ENCODE measurements at places on chromosomes 6 and 20. TPM values are rescaled to one million over a fixed set of nuclear protein-coding genes. Genes with fewer than 3 reads are reported as not detected.
A peak's percentile ranks its signal among the peaks of the same experiment; 100 is the strongest.

DNA sequence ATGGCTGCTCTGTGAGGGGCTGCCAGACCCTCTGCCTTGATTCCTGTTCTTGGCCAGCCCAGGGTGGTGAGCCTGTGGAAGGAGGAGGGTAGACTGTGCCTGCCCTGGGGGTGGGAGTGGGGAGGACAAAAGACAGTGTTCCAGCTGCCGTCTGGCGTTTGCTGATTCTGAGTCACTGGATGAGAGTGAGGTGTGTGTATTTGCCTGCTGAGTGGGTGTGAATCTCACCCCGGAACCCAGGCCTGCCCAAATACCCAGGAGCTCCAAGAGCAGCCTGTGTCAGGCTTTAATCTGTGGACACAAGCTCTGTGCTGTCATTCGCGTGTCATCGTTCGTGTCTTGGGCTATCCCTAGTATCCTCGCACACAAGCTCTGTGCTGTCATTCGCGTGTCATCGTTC lies 2.6 kb upstream of the LKAAEAR1 start:
- H3K4me1 ChIP-seq = no peaks in the 10 kb centered on the region
- no peak overlapping the region for H3K4me3 ChIP-seq
- peaks cover 5% of the 10 kb centered on the region for H3K27me3 ChIP-seq
- no peak overlapping the region for H3K27ac ChIP-seq

DNA sequence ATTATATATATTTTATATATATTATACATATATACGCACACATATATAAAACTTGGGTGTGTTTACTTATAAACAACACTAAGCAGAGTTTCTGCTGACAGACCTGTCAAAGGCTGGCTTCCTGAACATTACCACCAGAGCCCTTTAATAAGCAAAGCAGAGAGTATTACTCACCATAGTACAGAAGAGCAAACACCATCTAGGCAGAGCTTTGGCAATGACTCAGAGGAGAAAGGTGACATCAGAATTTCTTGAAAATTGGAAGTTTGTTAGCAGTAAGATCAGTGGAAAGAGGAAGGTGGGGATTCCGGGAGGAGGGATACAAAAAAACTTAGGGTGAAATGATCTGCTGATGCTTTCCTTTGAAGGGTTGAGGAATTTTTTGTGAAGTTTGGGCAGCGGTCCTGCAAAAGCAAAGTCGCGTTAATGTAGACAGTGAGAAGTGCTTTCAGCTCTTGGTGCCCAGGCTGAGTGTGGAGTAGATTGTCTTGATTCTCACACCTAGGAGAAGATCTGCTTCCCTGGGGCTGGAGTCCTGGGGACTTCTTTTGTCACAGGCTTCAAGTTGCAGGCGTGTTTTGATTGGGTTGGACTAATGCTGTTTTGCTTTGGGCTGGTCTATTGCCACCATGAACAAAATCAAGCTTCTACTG lies 109.6 kb upstream of the BACH2 start:
- no peak overlapping the region for H3K27ac ChIP-seq
- no peaks in the 10 kb centered on the region for H3K36me3 ChIP-seq
- no peak for DNase-seq
- H3K4me3 ChIP-seq = no peak overlapping the region

Gene ARMH2
- total RNA-seq = not detected

- no peak for DNase-seq
- no peak overlapping the region for H3K27ac ChIP-seq
Measured at GRCh38 chr6:83867527-83868161, 8.2 kb downstream of the CYB5R4 start.

- H3K36me3 ChIP-seq = no peaks in the 10 kb centered on the region
- no peaks in the 10 kb centered on the region for H3K4me1 ChIP-seq
- H3K27ac ChIP-seq = no peak overlapping the region
- peaks cover 2% of the 10 kb centered on the region for H3K27me3 ChIP-seq
Measured at GRCh38 chr6:28758046-28758817, 165.6 kb downstream of the TRIM27 start.

GRCh38 chr6:113291751-113292445 lies 565.2 kb upstream of the MARCKS start:
- no peaks in the 10 kb centered on the region for H3K27me3 ChIP-seq
- H3K27ac ChIP-seq = no peak overlapping the region
- no peak for DNase-seq
- H3K36me3 ChIP-seq = no peaks in the 10 kb centered on the region
- H3K4me1 ChIP-seq = peaks cover 4% of the 10 kb centered on the region

DNA sequence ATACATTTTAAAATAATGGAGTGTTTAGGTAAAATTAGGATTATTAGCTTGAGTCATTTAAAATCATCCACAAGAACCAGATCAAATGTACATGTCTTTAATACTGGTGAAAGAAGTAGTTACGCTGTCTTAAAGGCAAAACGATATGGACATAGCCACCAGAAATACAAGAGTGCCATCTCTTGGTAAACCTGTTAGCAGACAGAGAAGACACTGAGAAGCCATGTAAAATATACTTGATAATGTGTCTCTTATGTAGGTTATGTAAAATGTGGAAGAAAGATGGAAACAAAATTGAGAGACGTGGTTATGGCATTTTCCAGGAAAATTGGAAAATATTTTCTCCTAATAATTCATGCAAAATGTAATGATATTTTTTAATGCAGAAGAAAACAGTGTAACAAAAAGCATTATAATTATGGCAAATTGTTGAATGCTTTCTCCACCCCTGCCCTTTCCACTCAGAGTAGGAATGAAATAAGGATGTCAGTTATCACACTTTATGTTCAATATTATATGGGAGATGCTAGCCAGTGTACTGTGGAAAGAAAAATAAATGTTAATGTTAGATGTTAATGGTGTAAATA lies 12.2 kb upstream of the SLC17A2 start:
- DNase-seq = no peak
- no peak overlapping the region for H3K4me3 ChIP-seq
- H3K4me1 ChIP-seq = no peaks in the 10 kb centered on the region

DNA sequence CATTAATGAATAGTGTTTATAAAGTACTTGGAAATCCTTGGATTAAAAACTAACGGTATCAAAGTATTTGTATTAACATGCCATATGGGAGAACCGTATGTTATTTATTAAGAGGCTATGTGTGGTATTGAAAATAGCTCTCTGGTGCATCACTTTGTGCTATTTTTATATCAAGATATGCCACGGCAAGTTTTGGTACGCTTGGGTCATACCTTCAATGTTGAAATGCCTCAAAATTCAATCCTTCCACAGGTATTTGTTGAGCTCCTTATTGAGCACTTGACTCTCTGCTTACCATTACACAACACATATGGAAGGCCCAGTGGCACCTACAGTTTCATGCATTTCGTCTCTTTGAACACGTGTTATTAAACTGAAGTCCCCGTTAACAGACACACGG lies 647.9 kb downstream of the KIF16B start:
- H3K27me3 ChIP-seq = no peaks in the 10 kb centered on the region
- no peak for DNase-seq
- H3K4me1 ChIP-seq = no peaks in the 10 kb centered on the region
- no peak overlapping the region for H3K4me3 ChIP-seq

DNA sequence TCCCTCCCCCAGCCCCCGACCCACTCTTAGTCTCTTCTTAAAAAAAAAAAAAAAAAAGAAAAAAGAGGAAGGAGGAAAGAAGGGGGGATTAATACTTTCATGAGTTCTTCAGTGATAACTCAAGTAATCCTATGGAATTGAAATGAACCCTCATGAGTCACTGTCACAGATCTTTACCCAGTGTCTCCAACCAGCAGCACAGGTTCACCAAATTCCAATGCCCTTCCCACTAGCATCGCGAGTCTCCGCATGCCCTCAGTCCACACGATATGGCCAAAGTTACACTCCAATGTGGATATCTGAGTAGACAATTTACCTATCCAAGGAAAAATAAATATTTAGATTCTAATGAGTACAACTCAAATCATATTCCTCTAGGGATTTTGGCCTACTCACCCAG lies 74.5 kb downstream of the MDN1 start:
- H3K4me3 ChIP-seq = no peak overlapping the region
- DNase-seq = no peak
- no peak overlapping the region for H3K27ac ChIP-seq
- H3K27me3 ChIP-seq = no peaks in the 10 kb centered on the region

GRCh38 chr20:21430020-21430419 lies 32.7 kb upstream of the NKX2-4 start:
- H3K27ac ChIP-seq = no peak overlapping the region
- H3K4me1 ChIP-seq = no peaks in the 10 kb centered on the region
- no peaks in the 10 kb centered on the region for H3K36me3 ChIP-seq
- H3K27me3 ChIP-seq = no peaks in the 10 kb centered on the region
- H3K4me3 ChIP-seq = no peak overlapping the region

DNA sequence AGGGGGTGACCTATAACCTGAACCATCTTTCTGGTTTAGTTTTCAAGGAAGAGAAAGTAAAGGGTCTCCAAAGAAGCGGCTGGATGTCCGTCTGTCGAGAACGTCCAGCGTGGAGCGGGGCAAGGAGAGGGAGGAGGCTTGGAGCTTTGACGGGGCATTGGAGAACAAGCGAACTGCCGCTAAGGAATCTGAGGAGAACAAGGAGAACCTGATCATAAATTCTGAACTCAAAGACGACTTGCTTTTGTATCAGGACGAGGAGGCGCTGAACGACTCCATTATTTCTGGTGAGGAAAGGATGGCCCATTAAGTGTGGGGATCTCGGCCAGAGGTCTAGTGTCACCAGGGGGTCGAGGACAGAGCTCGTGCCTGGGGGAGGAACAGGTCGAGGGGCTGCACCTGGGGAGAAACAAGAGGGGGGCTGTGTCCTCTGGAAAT lies 159.2 kb downstream of the SYCP2 start:
- no peaks in the 10 kb centered on the region for H3K4me1 ChIP-seq
- H3K36me3 ChIP-seq = no peaks in the 10 kb centered on the region
- no peaks in the 10 kb centered on the region for H3K27me3 ChIP-seq
- peak; percentile 12 for DNase-seq

- DNase-seq = no peak
- no peak overlapping the region for H3K27ac ChIP-seq
- no peaks in the 10 kb centered on the region for H3K27me3 ChIP-seq
- H3K4me1 ChIP-seq = no peaks in the 10 kb centered on the region
- H3K36me3 ChIP-seq = no peaks in the 10 kb centered on the region
Measured at GRCh38 chr6:86118271-86118670, 475.6 kb upstream of the SYNCRIP start.

GRCh38 chr6:156185113-156185512 lies 592.1 kb upstream of the ARID1B start:
- no peak overlapping the region for H3K4me3 ChIP-seq
- no peaks in the 10 kb centered on the region for H3K4me1 ChIP-seq
- no peaks in the 10 kb centered on the region for H3K36me3 ChIP-seq
- H3K27ac ChIP-seq = no peak overlapping the region
- no peak for DNase-seq
- H3K27me3 ChIP-seq = no peaks in the 10 kb centered on the region

GRCh38 chr6:126873351-126873750 lies 245.1 kb upstream of the RSPO3 start:
- H3K27me3 ChIP-seq = no peaks in the 10 kb centered on the region
- DNase-seq = no peak
- no peak overlapping the region for H3K4me3 ChIP-seq
- no peaks in the 10 kb centered on the region for H3K36me3 ChIP-seq
- H3K27ac ChIP-seq = no peak overlapping the region
- no peaks in the 10 kb centered on the region for H3K4me1 ChIP-seq

Gene CST4
- not detected for total RNA-seq

Gene PRR18
- 0.11 TPM for total RNA-seq

Gene PDYN
- total RNA-seq = 0.59 TPM

Gene WFDC12
- total RNA-seq = not detected

DNA sequence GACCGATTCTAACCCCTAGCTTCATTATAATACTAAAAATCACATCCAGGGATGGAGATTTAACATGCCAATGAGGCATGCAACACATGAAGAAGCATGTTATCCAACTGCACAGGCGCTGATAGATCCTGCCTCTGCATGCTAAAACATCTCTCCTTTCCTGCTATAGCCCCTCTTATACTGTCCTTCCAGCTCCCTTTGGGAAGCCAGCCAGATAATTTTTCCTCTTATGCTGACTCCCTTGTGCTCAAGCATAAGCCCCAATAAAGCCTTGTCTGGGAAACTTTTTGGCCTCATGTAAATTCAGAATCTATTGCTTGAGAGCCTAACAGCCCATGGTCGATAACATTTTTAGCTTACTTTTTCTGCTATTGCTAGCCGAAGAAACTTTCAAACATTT lies 404.3 kb downstream of the EPM2A start:
- H3K27me3 ChIP-seq = no peaks in the 10 kb centered on the region
- H3K4me3 ChIP-seq = no peak overlapping the region
- no peaks in the 10 kb centered on the region for H3K36me3 ChIP-seq
- H3K27ac ChIP-seq = no peak overlapping the region
- H3K4me1 ChIP-seq = no peaks in the 10 kb centered on the region

Gene EEF1A1
- total RNA-seq = 13,182 TPM

Gene HRH3
- total RNA-seq = 1.8 TPM

DNA sequence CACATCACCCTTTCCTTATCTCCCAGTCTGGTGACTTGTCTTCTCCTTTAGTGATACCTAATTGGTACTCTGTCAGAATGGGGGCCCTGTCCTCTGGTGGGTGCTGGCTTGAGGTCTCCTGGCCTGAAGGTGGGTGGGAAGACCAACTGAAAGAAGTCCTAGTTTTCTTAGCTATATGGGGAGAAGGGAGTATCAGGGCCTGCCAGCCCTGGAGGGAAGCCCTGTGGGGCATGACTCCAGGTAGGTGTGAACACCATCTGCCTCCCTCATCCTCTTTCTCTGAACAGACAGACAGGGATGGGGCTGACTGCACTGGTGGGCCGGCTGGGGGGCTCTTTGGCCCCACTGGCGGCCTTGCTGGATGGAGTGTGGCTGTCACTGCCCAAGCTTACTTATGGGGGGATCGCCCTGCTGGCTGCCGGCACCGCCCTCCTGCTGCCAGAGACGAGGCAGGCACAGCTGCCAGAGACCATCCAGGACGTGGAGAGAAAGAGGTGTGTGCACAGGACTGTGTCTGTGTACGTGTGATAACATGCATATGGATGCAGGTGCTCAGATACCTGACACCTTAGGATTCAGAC lies 4.8 kb downstream of the CRIP3 start:
- H3K36me3 ChIP-seq = peaks cover 4% of the 10 kb centered on the region
- H3K4me1 ChIP-seq = no peaks in the 10 kb centered on the region
- no peak overlapping the region for H3K27ac ChIP-seq
- H3K27me3 ChIP-seq = no peaks in the 10 kb centered on the region
- no peak for DNase-seq

- H3K27ac ChIP-seq = no peak overlapping the region
- H3K36me3 ChIP-seq = no peaks in the 10 kb centered on the region
- H3K27me3 ChIP-seq = no peaks in the 10 kb centered on the region
- no peak overlapping the region for H3K4me3 ChIP-seq
Measured at GRCh38 chr20:59355242-59355641, 54.8 kb downstream of the EDN3 start.

Gene NOTCH4
- 2.1 TPM for total RNA-seq

DNA sequence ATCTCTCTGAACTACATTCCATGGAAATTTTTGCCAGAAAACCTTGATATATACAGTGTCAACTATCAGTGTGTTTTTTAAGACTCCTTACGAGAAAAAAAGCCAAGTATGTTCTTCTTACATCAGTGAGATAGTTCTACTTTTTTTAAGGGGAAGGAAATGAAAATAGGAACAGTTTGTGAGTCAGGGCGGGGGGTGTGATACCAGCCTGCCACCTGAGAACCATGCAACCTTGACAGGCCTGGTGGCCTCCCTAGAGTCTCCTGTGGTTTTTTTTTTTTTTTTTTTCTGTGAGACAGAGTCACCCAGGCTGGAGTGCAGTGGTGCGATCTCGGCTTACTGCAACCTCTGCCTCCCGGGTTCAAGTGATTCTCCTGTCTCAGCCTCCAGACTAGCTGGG lies 96.3 kb upstream of the GCM1 start:
- H3K36me3 ChIP-seq = no peaks in the 10 kb centered on the region
- no peak overlapping the region for H3K4me3 ChIP-seq
- no peaks in the 10 kb centered on the region for H3K27me3 ChIP-seq
- DNase-seq = no peak
- no peak overlapping the region for H3K27ac ChIP-seq

All from H9 (cell line).